ENCODE measurements at places on chromosomes 3 and 15.

DNA sequence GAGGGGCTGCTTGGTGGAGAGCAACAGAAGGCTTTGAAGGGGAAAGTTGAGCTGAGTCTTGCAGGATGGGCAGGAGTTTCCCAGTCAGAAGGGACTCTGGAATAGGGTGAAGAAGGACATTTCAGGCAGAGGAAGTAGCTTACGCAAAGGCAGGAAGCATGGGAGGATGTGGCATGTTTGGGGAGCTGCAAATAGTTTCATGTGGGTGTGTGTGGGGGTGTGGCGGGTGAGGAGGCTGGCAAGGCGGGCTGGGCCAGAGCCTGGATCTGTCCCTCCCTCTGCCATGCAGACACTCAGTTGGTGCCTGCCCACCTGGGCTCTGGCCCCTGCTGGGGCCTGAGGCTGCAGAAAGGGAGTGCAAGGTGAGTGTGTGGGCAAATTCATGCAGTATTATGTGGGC lies 10.4 kb downstream of the TEX264 start:
- no peak for DNase-seq

GRCh38 chr3:17431484-17432045 lies 310.9 kb downstream of the TBC1D5 start:
- DNase-seq: peak; percentile 23

DNA sequence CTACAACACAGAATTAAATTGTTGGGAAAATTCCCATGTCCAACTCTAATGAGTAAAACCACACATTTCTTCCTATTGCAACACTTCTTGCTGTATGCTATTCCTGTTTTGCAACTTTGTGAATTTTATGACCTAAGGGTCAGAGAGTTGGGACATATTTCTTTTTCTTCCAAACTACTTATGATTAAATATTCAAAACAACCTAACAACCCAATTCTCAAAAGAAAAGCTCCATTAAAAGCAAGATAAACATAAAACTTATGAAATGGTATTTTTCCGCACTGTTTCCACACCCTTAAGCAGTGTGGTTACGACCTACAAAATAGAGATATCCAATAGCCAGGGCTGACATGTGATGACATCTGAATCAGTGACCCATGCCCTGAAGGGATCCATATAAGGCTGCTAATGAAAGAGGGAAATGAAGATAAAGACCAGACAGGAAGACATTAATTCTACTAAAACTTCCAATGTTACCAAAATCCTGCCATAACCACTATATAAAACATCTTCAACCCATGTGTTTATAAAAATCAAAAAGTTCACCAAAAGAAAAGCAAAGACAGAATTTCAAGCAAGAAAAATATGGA lies 45.6 kb downstream of the DMXL2 start:
- peak; percentile 86 for DNase-seq

GRCh38 chr3:152276681-152277080 lies 8.0 kb downstream of the MBNL1 start:
- DNase-seq: no peak

DNA sequence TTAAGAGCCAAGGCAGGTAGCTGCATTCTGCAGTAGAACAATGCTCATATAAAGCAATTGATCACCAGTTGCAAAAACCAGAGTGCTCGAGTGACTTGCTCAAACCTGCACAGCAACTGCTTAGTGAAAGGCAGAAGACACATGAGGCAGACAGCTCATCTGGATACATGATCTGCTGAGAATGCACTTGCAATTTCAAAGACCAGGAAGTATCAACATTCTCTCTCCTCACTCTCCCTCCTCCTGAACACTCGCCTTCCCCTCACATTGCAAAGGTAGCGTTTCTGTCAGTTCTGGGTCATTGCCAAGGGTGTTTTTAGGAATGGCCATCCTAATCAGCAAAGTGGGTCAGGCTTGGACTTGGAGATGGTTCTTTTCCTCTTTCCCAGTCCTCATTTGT lies 61.0 kb downstream of the BFSP2 start:
- DNase-seq: no peak

GRCh38 chr15:39744334-39745103 lies 38.1 kb downstream of the FSIP1 start:
- no peak for DNase-seq

DNA sequence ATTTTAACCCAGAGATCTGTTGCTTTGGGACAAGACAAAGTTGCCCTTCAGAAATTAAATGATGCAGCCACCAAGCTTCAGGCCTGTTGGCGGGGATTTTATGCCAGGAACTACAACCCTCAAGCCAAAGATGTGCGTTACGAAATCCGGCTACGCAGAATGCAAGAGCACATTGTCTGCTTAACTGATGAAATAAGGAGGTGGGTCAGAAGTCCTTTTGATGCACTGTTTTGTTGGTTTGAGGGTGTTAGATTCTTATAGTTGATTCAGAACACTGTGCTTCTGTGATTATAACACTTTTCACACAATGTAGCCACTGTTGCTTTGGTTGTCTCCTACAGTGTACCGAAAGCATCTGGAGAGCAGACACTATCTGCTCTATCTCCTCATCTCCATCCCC lies 20.8 kb upstream of the NXPE3 start:
- DNase-seq: no peak

DNA sequence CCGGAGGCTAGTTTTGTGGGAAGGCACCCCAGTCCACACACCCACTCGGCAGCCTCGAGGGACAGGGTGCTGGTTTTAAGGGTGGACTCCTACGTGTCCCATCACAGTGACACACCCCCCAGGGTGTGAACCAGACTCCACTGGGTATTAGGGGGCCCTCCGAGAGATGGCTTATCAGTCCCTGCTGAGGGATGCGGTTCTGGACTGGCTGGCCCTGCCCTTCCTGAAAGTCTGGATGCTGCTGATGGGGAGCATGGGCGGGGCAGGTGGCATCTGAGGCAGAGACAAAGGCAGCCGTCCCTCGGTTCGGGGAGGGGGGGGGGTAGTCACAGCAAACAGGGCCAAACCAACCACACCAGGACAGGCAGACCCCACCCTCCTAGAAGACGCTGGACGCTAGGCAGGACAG lies 939 bp upstream of the ULK3 start:
- DNase-seq: no peak

DNA sequence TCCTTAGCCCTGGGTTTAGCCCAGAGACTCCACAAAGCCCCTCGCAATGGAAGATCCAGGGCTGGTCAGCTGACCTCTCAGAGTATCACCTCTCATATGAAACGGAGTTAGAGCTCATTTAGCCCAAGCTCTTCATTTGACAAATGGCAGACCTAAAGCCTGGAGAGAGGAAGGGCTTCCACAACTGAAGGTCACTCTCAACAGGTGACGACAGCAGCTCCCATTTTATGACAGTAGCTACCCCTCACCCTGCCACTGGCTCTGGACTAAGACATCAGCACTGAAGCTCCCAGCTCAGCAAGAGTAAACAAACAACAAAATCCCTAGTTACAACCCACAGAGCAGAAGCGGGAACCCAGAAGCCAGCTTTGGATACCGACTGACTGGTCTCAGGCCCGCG lies 33.7 kb downstream of the TLE3 start:
- DNase-seq: no peak

- DNase-seq: no peak
Observed at GRCh38 chr15:66854012-66854965, 152.3 kb downstream of the SMAD6 start.

DNA sequence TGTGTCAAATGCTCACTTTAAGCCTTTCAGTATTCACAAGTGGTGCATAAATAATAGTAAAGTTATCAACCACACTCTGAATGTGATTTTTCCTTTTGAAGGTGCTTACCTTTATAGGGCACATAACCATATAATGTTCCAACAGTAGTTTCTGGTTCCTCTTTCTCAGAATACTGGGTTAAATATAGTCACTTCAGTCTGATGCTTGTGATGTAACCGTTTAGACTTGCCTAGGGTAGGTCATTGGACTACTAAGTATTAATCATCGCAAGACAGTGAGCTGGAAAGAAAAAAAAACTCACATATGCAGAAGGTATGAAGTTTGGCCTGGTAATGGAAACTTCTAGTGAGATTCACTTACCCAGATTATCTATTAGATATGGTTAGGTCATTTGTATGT lies 1.9 kb downstream of the KBTBD8 start:
- DNase-seq: no peak

DNA sequence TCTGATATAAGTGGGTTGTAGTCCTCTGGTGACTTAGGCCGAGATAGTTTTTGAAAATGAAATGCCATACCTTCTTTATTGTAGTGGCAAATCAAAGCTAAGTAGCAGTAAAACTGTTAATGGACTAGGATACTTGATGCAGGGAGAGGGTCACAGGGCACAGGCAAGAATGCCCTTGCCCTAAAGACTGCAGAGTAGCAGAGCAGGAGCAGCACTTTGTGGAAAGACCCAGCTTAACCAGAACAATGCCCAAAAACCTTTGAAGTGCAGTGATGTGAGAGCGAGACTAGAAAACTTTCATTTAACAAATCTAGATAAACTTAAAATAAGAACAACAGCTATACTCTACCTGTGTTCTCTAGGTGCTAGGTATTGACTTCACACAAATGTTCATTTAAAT lies 121.9 kb downstream of the MBNL1 start:
- DNase-seq: no peak

DNA sequence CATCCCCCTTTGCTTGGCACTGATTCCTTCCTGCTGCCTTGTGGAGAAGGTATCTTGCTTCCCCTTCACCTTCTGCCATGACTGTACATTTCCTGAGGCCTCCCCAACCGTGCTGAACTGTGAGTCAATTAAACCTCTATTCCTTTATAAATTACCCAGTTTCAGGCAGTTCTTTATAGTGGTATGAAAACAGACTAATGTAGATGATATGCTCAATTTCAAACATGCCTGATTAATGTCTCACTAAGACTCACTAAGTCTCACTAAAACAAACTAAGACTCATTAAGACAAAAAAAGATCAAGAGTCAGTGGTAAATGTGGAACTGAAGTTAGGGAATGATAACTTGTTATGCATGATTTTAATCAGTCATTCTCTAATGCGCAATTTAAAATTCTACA lies 606.6 kb downstream of the RBMS3 start:
- DNase-seq: peak; percentile 21

DNA sequence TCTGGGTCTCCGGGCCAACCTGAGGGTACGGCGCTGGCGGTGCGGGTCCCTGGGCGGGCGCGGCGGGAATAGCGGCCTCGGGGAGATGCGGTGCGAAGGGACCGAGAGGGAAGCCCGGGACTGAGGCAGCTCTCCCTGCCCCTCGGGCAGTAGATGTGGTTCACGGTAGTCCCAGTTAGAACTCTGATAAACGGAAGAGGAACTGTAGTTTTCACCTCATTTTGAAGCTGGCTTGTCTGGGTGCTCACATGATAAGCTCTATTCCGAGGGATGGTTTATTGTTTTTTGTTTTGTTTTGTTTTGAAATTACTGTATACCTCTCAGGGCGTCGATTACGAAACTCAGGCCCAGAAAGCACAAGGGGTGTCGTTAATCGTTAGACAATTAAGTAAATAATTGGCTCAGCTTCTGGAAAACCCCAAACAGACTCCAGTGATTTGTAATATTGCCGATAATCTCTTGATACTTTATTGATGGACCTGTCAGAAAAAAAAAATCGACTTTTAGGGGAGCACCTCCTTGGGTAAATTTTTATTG lies 413 bp downstream of the NUSAP1 start:
- peak; percentile 4 for DNase-seq

GRCh38 chr3:155996882-155997281 lies 123.5 kb upstream of the KCNAB1 start:
- DNase-seq: no peak

DNA sequence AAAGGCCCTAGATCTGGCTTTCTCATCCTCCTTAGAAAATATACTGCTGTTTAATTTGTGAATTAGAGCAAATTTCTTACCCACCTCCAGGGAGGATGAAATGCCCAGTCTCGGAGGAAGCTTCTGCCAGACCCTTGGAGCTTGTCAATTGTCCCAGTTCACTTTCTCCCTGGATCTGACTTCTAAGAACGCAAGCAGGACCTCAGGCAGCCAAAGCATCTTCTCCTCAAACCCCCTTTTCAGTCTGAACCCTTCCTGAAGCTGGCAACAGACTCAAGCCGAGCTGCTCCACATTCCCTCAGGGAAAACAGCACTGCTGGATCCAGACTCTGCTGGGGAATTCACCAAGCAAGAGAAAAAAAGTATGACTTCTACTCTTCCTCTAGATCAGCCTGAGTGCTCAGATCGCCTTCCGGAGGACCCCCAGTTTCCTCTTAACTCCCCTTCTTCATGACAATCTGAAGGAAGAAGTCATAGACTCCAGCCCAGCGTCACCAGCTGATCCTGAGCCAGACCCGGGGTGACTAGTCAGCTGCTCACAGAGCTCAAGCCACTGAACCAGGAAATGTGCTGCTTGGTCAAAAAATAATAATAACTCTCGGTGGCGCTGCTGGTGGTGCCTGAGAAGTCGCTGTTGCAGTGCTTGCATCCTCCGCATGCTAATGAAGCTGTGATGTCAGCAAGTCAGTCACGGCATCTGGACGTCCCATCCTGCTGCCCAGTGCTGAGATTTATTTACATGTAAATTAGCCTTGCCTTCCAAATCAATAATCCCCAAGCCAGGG lies at the start of gene PRICKLE2:
Gene PRICKLE2 (minus strand): TSS at position 641 of the 785 bp plus-strand sequence. CDS start 26,539 bp downstream, outside the sequence.
- DNase-seq: peak; percentile 76

- DNase-seq: no peak
Observed at GRCh38 chr3:186825294-186825821, 17.2 kb upstream of the ADIPOQ start.

- no peak for DNase-seq
Observed at GRCh38 chr3:89947337-89947954, 840.0 kb downstream of the EPHA3 start.

DNA sequence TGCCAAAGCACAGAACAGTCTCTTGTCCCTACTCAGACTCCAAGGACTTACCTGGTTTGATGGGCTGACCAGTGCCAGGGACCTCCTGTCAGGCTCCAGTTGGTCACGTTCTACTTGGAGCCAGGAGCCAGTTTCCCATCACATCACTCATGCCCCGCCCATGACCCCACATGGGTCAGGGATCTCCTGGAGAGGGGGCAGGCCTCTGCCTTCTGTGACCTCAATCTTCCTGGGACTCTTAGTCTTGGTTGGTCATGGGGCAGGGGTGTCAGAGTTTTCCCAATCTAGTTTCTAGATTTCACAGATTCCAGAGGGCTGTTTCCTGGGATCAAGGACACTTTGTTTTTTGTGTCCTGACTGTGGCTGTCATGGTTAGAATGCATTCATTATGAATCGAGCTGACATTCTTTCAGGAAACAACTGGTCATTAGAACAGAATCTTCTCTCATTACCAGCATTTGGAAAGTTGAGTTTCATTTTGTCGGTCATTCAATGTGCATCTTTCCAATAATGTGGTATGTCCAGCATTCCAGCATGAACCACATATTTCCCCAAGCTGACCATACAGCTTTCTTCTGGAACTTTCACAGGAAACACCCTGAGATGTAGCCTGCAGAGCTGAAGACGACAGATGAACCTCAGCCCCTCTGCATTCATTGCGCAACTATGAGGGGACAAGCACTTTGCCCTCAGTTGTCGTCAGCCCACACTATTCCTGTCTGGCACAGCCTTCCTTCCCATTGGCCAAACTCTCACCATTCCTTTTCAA lies 19.8 kb downstream of the CYP19A1 start:
- DNase-seq: peak; percentile 68

GRCh38 chr3:18127174-18127858 lies 297.8 kb downstream of the SATB1 start:
- DNase-seq: no peak
